ENCODE measurements at places on chromosomes 16 and 17.
A peak's percentile ranks its signal among the peaks of the same experiment; 100 is the strongest.

DNA sequence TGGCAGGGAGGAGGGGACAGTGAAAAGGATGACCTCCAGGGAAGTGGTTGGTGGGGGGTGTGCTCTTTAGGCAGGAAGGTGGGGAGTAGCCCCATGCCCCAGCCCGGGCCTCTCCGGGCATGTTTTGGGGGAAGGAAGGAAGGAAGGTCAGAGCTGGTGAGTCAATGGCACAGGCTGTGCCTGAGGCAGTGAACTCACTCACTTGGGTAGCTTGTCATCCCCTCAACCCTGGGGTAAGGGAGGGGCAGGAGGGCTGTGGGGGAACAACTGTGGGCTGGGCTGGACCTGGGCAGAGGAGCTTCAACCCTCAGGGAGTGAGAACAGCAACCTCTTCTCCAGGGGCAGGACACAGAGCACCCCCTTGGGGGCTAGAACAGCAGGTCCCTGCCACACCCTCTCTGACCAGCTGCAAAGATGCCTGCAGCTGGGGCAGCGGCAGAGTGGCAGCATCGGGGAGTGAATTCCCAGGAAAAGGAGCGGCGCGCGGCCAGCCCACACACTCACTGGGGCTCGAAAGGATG is 6.3 kb downstream of the CSF3 start:
- DNase-seq, result no peak

- DNase-seq, result no peak
Observed at GRCh38 chr16:85926370-85926769, 27.4 kb downstream of the IRF8 start.

- no peak for DNase-seq
Observed at GRCh38 chr16:4090351-4090851, 25.8 kb downstream of the ADCY9 start.

DNA sequence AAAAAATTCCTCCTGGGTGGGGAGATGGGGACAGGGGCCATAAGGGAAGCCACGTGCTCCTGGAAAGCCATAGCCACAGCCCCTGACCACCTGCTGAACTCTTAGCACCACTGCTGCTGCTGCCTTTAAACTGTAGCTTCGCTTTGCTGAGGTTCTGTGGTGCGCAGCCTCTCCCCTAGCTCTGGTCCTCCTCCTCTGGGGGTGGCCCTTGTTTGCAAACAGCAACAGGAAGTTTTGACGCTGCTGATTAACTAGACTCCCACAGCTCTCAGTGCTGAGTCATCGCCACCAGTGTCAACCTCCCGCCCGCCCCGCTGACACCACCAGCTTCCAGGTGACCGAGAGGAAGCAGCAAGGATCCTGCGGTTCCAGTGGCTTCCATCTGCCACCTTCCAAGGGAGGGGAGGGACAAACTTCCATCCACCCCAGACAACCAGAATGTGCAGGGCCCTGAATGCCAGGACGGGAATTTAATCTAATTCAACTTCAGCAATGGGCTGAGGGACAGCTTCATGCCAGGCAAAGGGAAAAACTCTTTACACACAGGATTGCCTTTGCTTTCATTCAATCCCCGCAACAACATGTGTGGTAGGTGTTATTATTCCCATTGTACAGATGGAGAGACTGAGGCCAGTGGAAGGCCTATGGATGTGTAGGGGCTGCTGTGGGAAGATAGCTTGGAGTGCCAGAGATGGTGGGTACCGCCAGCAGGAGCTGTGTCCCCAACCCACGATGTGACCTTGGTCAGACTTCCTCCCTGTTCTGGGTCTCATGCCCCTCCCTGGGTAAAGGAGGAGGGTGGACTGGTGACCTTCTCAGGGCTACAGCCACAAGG is 8.1 kb upstream of the KIFC3 start:
- peak; percentile 40 for DNase-seq

DNA sequence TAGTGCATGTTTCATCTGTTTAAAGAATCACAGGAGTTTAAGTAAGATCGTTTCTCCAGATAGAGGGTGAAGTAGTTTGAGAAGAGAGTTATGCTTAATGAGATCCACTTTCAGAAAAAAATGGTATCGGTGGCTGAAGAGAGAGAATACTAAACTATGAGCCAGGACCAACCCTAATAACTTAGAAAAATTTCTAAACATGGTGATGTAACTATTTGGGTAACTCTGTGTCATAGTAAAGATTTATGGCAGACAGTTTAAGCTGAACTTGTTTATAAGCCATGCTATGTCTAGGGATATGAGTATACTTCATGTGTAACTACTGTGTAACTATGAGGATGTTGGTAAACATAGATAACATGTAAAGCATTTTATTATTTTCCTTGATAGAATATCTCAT is 489.5 kb downstream of the KCNJ2 start:
- DNase-seq, result no peak

GRCh38 chr16:53156516-53156915 is 101.7 kb downstream of the CHD9 start:
- no peak for DNase-seq

GRCh38 chr17:4533523-4534504 is 21.4 kb downstream of the MYBBP1A start:
- no peak for DNase-seq

DNA sequence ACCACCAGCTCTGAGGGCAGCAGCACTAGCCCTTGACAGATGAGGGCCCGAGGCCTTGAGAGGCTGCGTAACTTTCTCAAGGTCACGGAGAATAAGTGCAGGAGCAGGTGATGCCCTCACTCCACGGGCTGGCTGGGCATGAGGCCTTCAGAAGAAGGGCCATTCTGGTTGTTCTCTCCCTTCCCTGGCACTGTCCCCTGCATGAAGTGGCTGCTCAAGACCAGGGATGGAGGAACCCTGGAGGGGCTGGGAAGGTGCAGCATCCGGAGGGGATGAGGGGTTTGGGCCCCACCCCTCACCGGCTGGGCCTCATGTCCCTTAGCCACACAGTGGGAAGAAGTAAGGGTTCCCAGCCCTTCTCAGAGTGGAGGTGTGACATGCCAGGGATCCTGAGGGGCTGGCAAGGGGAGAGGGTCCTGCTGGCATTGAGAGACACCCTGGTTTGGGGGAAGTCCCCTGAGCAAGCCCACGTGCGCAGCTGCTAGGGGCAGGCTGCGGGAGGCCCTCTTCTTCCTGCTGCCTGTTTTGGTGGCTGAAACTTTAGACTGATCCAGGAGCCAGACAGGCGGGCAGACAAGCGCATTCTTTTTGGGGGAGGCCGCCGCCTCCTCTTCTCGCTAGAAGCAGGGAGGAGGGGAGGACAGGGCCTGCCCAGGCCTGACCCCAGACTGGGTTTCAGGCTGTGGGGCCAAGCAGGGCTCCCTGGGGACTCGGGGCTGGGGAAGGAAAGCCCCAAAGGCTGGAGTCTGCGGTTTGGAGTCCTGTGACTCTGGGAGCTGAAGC is 74.0 kb downstream of the N4BP1 start:
- no peak for DNase-seq

- DNase-seq, result no peak
Observed at GRCh38 chr17:28536532-28537218, 15.7 kb downstream of the UNC119 start.

DNA sequence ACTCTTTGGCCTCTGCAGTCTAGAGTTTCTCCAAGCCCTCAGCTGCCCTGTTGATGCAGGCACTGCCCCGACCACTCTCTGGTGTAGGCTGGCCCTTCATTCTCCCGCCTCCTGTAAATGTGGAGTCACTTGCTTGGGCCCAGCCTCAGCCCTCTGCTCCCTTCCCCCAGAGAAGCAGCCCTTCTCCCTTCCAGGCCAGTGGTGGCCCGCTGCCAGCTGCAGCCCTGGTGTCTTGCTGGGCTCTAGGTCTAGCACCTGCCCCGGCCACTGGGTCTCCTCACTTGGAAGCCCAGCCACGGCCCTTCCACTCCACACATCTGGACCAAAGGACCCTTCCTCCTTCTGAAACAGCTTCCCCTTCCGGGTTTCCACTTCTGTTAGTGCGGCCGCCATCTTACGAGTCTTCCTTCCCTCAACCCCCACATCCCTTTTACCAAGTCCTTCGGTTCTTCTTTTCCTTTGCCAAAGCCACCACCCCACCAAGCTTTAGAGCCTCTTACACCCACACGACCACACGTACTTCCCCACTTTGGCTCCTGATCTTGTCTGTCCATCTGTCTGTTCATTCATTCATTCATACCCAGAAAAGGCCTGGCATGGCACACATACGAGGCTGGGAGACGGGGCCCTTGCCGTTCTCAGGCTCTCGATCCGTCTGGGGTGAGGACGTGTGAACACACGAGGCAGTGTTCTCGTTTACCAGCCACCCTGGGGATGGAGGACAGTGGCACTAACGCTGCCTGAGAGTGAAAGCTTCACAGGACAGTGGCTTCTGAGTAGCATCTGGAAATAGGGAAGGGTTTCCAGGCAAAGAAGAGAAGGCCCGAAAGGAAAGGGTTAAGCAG is 68.0 kb downstream of the ABR start:
- no peak for DNase-seq

GRCh38 chr17:18858567-18859245 is 775 bp downstream of the PRPSAP2 start:
- DNase-seq, result no peak

GRCh38 chr17:70060415-70060814 is 14.6 kb upstream of the KCNJ16 start:
- no peak for DNase-seq

DNA sequence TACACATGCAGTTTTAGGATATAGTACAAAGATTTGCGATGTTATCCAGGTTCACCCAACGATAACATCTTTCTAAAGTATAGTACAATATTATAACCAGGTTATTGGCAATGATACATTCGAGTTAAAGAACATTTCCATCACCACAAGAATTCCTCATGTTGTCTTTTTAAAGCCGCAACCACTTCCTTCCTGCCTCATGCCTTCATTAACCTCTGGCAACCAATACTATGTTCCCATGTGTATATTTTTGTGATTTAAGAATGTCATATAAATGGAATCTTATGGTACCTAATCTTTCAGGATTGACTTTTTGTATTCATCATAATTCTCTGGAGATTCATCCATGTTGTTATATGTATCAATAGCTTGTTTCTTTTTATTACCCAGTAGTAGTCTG is 1183.2 kb downstream of the CDH11 start:
- DNase-seq, result no peak

DNA sequence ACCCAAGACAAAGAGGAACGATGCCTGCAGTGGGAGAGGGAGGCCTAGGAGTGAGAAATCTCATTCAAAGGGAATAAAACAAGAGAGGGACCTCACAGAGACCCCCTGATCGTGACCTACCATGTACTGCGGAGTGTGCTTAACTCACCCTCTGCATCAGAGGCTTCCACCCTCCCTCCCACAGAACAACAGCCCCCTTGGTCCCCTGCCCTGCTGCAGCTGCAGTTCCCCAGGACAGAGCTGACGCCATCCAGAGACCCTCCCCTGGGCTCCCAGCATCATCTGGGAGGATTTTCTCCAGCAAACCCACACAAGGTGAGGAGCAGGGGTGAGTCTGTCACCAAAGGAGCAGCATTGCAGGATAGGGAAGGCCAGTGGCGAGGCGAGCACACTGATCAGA is 39.8 kb downstream of the TLE7 start:
- DNase-seq, result no peak

DNA sequence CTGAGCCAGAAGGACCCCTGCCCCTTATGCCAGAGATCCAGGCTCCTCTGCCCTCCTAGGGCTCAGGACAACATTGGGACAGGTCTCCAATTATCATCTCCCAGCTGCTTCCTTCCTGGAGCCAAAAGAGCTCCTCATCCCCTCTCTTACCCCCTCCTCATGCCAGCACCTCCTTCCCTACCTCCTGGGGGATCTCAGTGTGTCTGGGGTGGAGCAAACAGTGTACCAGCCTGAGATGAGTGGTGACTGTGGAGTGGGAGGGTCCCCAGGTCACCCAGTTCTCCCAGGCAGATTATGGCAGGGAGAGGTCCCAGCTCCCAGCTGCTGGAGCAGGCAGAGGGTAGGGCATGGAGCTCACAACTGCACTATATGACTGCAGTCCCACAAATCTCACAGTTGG is 23.7 kb downstream of the SRCIN1 start:
- DNase-seq, result no peak

DNA sequence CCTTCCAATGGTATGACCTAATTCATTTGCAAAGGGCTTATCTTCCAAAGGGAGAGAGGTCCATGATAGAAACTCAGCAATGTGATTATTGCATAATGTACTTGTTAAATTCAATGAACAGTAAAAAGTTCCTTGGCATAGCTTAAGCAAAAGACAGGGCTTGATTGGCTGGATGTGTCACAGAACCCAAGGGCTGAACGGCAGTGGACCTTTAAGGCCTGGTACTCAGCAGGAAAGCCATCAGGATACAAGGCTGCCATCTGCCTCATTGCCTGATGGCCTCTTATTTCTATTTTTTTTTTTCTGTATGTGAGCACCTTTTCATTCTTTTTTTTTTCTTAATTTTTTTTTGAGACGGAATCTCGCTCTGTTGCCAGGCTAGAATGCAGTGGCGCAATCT is 208.9 kb upstream of the WSCD1 start:
- DNase-seq, result no peak

- no peak for DNase-seq
Observed at GRCh38 chr17:12664894-12665262, 812 bp upstream of the MYOCD start.

GRCh38 chr16:34802396-34802795 is 1343.0 kb downstream of the TP53TG3F start:
- DNase-seq, result no peak

GRCh38 chr17:8387914-8388651 is 5.1 kb upstream of the RPL26 start:
- DNase-seq, result no peak

GRCh38 chr17:68172461-68172954 is 75.3 kb upstream of the AMZ2 start:
- DNase-seq, result peak; percentile 60

DNA sequence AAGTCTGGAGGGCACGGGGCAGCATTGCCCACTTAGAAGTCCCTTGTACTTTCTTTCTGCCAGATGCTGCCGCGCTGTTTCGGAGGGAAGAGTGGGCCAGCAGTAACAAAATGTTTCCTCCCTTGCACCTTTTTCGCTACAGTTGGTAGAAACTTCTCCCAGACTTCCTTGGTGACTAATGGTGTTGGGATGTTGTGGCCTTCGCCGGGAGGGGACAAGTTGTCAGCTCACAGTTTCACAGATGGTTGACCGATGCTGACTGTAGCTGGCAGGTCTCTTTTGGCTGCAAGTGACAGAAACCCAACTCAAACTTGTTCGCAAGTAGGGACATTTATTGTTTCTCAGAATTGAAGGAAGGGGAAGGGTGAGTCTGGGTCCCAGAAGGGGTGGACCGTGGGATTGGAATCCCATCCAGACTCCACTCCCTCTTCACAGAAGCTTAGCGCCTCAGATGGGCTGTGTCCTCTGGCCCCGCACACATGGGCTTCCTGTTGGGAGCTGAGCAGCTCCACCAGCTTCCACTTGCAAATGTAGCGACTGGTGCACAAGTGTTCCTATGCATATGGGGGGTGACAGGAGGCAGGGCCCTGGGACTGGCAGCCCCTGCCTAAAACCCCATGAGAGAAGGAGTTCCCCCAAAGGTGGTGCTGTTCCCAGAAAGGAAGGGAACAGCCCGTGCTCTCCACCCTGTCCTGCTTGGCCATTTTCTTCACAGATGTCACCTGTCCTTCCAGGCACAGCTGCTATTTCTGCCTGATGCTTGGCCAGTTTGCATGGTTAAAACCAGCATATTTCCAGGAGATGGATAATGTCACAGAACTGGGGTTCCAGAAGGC is 30.9 kb upstream of the RPRML start:
- no peak for DNase-seq

GRCh38 chr17:34825884-34826283 is 135.4 kb downstream of the CCT6B start:
- no peak for DNase-seq

GRCh38 chr17:77461277-77462057 is 320.7 kb downstream of the SEC14L1 start:
- no peak for DNase-seq

- DNase-seq, result no peak
Observed at GRCh38 chr16:54347961-54348360, 61.4 kb upstream of the IRX3 start.

All from activated CD8-positive, alpha-beta memory T cell treated with anti-CD3 and anti-CD28 coated beads for 1 hour (primary cell).